ENCODE measurements at places on chromosomes 2 and 18.

GRCh38 chr2:130303169-130303568 lies 39.5 kb upstream of the IMP4 start:
- DNase-seq: no peak

DNA sequence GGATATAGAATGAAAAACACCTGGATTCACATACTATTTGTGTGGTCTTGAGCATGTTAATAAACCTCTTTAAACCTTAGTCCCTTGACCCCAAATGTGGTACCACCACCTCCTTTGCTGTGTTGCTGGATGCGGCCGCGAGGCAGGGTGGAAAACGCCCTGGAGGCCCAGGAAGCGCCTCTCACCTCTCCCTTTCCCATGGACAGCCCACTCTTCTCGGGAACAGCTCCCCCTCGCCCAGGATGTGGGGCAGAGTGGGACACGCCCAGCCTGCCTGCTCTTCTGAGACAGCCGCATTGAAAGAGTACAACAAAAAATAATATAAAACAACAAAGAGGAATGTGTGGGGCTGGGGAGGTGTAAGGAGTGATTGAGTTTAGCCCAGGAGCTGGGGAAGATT lies 549.0 kb upstream of the ID2 start:
- no peak for DNase-seq

DNA sequence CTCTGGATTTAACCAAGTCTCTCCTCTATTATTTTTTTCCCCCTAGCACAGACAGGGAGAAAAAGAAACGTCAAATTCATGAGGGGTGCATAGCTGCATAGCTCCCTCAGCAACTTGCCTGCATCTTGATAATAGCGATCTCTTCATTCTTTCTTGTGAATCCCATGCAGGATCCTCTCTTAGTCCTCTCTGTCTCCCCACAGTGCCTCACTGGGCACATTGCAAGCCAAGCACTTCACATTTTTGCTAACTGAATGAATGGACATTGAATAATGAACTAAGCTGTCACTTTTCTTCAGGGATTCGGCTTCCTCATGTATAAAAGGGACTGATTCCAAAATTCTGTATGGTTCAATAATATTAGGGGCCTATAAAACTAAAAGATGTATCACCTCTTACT lies 2.9 kb upstream of the EPB41L3 start:
- no peak for DNase-seq

DNA sequence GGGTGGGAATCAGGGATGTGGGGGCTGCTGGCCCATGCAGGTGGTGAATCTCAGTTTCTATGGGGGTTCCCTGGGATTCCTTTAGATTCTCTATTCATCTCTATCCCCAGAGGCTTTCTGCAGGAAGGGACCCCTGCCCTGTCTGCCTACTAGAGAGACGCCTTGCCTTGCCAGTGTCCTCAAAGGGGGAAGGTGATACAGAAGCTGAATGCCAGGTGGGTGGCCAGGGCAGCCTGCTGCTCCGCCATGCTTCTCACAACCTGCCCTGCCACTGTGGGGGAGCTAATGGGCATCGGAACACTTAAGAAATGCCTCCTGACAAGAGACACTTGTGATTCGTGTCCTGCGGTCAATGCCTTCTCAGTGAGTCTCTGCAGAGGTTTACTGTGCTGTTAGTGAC lies 368.4 kb downstream of the EN1 start:
- no peak for DNase-seq

- no peak for DNase-seq
Observed at GRCh38 chr18:40962784-40963183, 992.2 kb upstream of the PIK3C3 start.

GRCh38 chr2:54336136-54336976 lies 80.3 kb upstream of the TSPYL6 start:
- peak; percentile 74 for DNase-seq

GRCh38 chr2:144598906-144599305 lies 79.0 kb upstream of the ZEB2 start:
- no peak for DNase-seq

- no peak for DNase-seq
Observed at GRCh38 chr2:102120701-102121159, 21.8 kb upstream of the IL1R1 start.

All from osteoblast (primary cell).